ENCODE measurements at places on chromosomes 1 and 21. TPM values are rescaled to one million over a fixed set of nuclear protein-coding genes. Genes with fewer than 3 reads are reported as not detected.

DNA sequence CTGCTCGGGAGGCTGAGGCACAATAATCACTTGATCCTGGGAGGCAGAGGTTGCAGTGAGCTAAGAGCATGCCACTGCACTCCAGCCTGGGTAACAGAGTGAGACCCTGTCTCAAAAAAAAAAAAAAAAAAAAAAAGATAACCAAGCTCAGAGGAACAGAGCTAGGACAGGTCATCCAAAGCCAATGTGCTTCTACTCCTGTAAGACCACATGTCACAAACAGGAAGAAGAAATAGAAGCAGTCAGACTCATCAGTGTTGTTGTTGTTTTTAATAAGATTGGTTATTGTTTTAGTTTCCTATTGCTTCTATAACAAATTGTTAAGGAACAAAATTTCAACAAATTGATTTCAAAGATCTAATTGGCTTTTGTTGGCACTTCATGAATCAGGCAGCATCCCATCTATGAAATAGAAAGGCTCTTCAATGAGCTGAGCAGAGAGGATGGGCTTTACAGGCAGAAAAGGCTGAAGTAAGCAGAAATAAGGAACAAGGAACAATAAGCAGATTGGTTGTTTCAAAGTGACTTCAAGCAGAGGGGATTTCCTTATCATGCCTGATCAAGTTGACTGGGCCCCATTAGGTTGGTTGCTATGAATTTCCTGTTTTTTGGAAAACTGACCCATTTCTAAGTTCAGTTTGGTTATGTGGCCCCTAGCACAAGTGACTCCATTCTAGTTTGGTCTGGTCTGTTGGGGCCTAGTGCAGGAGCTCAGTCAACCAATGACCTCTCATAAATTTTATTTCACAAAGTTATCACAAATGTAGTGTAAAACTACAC is 6.0 kb upstream of the AKNAD1 start:
- H3K4me1 ChIP-seq: no peaks in the 10 kb centered on the region
- no peaks in the 10 kb centered on the region for H3K27me3 ChIP-seq
- H3K27ac ChIP-seq: no peak overlapping the region

The MANEAL gene
- 1.2 TPM for total RNA-seq

DNA sequence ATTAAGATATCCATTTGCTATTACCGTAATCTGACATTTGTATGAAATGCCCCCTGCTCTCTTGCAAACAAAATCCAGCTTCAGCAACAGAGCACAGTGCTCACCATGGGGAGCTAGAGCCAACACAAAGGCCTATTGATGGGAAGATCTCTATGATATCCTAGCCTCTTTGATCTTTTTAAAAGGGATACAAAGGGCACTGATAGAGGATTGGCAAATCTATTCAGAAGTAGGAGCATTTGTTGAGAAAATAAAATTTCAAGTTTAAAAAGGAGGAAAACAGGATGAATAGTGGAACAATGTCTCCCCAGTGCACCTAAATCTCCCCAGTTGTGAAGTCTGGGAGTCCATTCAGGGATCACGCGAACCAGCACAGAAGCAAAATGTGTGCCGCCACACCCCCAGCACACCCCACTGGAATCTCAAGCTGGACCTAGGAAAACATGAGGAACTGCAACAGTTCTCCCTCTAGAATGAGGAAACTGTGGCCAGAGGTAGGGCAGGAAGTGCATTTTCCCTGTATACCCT is 32.2 kb downstream of the MRAP start:
- peak overlapping the region; percentile 30 for H3K27ac ChIP-seq
- H3K4me3 ChIP-seq: no peak overlapping the region
- no peaks in the 10 kb centered on the region for H3K27me3 ChIP-seq
- H3K36me3 ChIP-seq: peaks cover 48% of the 10 kb centered on the region
- no peak for DNase-seq

GRCh38 chr1:84598846-84599741 is 24.9 kb upstream of the CTBS start:
- H3K36me3 ChIP-seq: no peaks in the 10 kb centered on the region
- peaks cover 11% of the 10 kb centered on the region for H3K4me1 ChIP-seq
- no peaks in the 10 kb centered on the region for H3K27me3 ChIP-seq
- peak overlapping the region; percentile 3 for H3K27ac ChIP-seq
- no peak for DNase-seq

The ABCG1 gene
- total RNA-seq: 25.9 TPM

- no peaks in the 10 kb centered on the region for H3K4me1 ChIP-seq
- H3K36me3 ChIP-seq: no peaks in the 10 kb centered on the region
- no peak overlapping the region for H3K27ac ChIP-seq
- H3K27me3 ChIP-seq: no peaks in the 10 kb centered on the region
- DNase-seq: no peak
- no peak overlapping the region for H3K4me3 ChIP-seq
Observed at GRCh38 chr1:98277118-98277517, 356.3 kb upstream of the DPYD start.

DNA sequence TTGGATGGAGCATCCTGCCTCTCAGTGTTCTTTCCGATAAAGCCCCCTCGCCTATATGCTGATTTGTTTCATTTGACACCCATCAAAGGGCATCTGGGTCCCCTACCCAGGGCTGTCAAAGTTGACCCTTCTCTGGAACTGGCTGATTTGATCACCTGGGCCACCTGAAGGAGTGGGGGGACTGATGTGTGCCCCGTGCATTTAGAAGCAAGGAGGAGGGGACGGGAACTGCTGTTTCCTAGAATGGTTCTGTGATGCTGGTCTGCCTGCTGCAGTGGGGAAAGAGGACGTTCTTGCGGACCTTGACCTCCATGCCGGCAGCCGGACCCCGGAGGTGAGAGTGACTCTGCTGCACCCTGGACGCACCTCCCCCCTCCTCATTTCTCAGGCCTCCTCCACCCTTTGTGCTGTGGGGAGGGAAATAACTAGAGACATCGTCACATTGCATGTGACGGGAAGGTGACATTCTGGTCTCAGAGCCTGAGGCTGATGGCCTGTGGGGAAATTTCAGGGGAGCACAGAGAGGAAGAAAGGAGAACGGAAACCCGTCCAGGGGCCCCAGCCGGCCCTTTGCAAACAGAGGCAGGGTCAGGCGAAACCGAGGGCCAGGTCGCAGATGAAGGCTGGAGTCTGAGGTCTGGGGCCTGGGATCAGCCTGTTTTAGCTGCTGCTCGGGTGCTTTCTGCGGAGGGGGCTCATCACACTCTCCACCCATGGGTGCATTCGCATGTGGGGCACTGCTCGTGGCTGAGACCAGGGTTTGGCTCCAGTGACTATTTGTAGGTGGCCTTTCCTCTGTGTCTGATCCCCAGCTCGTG is 25.7 kb downstream of the CRYAA start:
- DNase-seq: no peak
- H3K27me3 ChIP-seq: no peaks in the 10 kb centered on the region
- no peak overlapping the region for H3K4me3 ChIP-seq
- no peak overlapping the region for H3K27ac ChIP-seq

The OR2T2 gene
- not detected for total RNA-seq

DNA sequence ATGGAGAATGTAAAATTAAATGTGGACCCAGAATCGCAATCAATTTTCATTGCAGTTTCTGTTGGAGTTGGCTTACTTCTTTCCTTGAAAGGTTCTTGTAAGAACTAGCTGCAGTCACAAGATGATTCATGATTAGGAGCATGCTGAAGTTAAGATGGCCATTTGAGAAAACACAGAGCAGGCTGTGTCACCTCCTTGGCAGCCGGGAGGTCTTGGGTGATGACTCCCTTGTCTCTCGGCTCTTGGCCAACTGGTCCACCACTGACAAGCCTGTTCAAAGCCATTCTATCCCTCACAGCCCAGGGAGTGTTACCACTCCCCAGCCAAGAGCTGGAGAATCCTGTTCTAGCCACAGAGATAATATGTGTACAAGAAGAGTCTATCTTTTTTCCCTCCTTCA is 40.6 kb downstream of the OPTC start:
- peaks cover 33% of the 10 kb centered on the region for H3K4me1 ChIP-seq
- DNase-seq: peak; percentile 95
- peak overlapping the region; percentile 75 for H3K27ac ChIP-seq
- no peaks in the 10 kb centered on the region for H3K36me3 ChIP-seq
- H3K27me3 ChIP-seq: no peaks in the 10 kb centered on the region
- no peak overlapping the region for H3K4me3 ChIP-seq

The PODN gene
- 116 TPM for total RNA-seq

DNA sequence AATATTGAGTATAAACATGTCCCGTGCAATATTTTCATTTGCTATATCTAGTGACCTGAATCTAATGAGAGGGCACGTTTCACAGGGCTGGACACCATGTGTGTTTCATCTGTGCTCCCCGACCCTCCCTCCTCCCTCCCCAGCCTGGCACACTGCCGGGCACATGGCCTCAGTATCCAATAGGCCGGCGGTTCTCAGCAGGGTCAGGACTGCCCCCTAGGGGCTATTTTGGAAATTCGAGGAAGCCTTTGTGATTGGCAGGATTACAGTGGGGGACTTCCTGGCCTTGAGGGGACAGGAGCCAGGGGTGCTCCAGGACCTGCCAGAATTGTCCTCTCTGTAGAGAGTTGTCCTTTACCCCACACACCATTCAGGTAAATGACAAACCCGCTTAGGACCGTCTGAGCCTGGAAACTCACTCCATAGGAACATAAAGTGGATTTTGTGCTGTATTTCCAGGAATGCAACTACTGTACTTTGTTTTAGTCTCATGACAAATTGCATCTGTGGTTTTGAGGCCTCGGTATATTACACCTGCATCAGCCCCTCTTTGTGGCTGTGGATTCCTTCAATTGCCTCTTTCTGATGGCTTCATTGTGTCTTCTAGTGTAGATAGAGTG is 109.5 kb upstream of the SIM2 start:
- H3K27me3 ChIP-seq: no peaks in the 10 kb centered on the region
- H3K4me3 ChIP-seq: no peak overlapping the region
- DNase-seq: no peak

The RHD gene
- total RNA-seq: not detected

The KRTAP12-2 gene
- not detected for total RNA-seq

DNA sequence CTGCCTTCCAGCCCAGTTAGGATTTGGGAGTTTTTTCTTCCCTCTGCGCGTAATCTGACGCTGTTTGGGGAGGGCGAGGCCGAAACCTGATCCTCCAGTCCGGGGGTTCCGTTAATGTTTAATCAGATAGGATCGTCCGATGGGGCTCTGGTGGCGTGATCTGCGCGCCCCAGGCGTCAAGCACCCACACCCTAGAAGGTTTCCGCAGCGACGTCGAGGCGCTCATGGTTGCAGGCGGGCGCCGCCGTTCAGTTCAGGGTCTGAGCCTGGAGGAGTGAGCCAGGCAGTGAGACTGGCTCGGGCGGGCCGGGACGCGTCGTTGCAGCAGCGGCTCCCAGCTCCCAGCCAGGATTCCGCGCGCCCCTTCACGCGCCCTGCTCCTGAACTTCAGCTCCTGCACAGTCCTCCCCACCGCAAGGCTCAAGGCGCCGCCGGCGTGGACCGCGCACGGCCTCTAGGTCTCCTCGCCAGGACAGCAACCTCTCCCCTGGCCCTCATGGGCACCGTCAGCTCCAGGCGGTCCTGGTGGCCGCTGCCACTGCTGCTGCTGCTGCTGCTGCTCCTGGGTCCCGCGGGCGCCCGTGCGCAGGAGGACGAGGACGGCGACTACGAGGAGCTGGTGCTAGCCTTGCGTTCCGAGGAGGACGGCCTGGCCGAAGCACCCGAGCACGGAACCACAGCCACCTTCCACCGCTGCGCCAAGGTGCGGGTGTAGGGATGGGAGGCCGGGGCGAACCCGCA is at the start of gene PCSK9:
Gene PCSK9 (plus strand): TSS at position 207 of the 741 bp plus-strand sequence. CDS start 290 bp downstream, at position 497.
- no peak within 1 kb of the TSS for H3K27ac ChIP-seq
- no peak for DNase-seq
- peak within 1 kb of the TSS; percentile 33 for H3K4me3 ChIP-seq
- H3K36me3 ChIP-seq: no peaks in the 10 kb centered on the region
- peaks cover 12% of the 10 kb centered on the region for H3K27me3 ChIP-seq
- peaks cover 23% of the 10 kb centered on the region for H3K4me1 ChIP-seq

- H3K27ac ChIP-seq: no peak overlapping the region
- H3K4me1 ChIP-seq: peaks cover 9% of the 10 kb centered on the region
- no peak overlapping the region for H3K4me3 ChIP-seq
- DNase-seq: no peak
Observed at GRCh38 chr21:26883768-26884167, 38.6 kb upstream of the ADAMTS1 start.

DNA sequence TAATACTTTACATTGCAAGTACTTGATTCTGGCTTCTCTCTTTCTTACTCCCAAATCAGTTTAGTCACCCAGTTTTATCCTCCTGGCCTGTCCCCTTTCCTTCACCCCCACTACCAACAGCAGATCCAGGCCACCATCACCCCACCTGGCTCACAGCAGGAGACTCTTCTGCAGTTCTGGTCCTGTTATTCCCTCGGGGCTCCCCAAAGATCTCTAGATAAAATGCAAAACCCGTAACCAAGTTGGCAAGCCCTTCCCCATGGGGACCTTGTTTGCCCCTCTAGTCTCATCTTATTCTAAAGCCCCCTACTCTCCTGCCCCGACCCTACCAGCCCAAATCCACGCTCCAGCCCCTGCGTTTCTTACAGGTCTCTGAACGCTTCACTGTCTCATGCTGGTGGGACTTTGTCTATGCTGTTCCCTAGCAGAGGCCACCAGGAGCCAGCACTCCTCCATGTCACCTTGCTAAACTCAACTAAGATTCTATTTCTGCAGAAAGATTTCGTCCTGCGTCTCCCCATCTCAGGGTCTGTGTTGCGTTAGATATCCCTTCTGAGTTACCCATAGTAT is 4.0 kb downstream of the ABCG1 start:
- no peaks in the 10 kb centered on the region for H3K36me3 ChIP-seq
- no peak overlapping the region for H3K27ac ChIP-seq
- no peak for DNase-seq
- no peaks in the 10 kb centered on the region for H3K27me3 ChIP-seq

- H3K4me3 ChIP-seq: no peak overlapping the region
- no peak overlapping the region for H3K27ac ChIP-seq
- H3K27me3 ChIP-seq: no peaks in the 10 kb centered on the region
- no peaks in the 10 kb centered on the region for H3K36me3 ChIP-seq
Observed at GRCh38 chr1:186730951-186731729, 50.9 kb upstream of the PTGS2 start.

DNA sequence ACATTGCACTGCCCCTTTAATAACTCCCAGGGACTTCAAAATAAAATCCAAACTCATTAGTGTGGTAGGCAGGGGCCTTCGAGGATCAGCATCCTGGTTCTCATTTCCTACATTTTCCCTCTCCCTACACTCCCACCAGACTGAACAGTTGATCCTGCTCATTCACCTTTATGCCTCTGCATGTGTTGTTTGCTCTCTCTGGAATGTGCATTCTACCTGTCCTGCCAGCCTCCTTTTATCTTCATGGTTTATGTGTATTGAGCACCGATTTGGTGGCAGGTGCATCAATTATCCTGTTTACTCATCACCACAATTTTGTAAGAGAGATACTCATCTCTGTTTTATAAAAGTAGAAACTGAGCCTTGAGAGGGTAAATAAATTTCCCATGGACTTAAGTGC is 125.0 kb downstream of the ADSS2 start:
- H3K27ac ChIP-seq: no peak overlapping the region
- DNase-seq: no peak
- H3K27me3 ChIP-seq: no peaks in the 10 kb centered on the region
- no peaks in the 10 kb centered on the region for H3K36me3 ChIP-seq
- H3K4me3 ChIP-seq: no peak overlapping the region

GRCh38 chr1:46820560-46821060 is 21.8 kb downstream of the CYP4B1 start:
- peak; percentile 83 for DNase-seq
- no peaks in the 10 kb centered on the region for H3K27me3 ChIP-seq
- no peaks in the 10 kb centered on the region for H3K4me1 ChIP-seq

All from esophagus muscularis mucosa (tissue), 4 donors.